Psoas muscle (tissue), 8 donors: ENCODE measurements at places on chromosomes 7 and 10. TPM values are rescaled to one million over a fixed set of nuclear protein-coding genes. Genes with fewer than 3 reads are reported as not detected.

DNA sequence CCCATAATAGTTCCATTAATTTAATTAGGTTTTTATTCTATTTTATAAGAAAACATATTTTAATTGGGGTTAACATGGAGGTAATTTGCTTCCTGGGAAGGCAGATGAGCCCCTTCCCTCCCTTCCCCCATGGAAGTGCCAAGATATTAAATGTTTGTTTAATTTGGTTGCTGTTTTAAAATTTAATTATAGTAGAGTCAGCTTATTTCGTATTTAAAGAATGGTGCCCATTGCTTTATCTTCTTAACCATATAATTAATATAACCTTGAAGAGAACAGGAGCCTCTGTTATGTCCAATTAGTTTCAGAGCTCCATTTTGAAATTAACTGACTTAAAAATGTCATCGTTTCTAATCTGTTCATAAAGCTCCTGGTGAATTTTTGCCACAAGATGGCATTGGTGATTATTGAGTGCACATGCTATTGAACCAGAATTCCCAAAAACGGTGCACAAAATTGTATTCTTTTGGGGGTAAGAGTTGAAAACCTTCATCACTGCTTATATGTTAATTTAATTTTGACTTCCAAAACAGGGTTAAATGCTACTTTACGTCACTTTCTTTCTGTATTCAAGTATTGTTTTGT lies 26.0 kb downstream of the KLHDC10 start:
- no peaks in the 10 kb centered on the region for H3K27me3 ChIP-seq
- H3K4me1 ChIP-seq: no peaks in the 10 kb centered on the region
- H3K36me3 ChIP-seq: no peaks in the 10 kb centered on the region
- H3K4me3 ChIP-seq: no peak overlapping the region
- DNase-seq: no peak

- no peak for DNase-seq
- H3K27ac ChIP-seq: no peak overlapping the region
- H3K4me3 ChIP-seq: no peak overlapping the region
- H3K4me1 ChIP-seq: no peaks in the 10 kb centered on the region
Observed at GRCh38 chr7:137026176-137026500, 157.7 kb downstream of the CHRM2 start.

The HEPACAM2 gene
- total RNA-seq: not detected

The CPA5 gene
- 1.7 TPM for total RNA-seq

DNA sequence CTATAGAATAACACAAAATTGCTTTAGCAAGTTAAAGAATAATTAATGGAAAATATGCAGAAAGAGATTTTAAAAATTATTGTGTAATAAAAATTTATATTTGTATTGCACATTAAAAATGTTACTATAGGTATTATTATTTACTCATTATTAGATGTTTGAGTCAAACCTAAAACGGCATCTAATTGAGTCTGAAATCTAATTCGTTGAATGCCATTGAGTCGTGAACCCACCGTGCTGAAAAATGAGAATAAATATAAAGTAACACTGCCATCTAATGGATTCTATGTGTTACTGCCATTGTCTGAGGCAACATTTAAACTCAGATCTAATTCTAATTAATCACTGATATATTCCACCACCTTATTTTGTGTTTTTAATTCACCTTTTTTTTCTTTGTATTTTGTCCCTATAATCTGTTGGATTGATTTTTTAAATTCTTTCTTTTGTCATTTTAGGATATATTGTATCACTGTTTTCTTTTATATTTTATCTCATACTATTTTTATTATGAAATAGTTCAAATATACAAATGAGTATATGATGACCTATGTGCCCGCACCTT lies 62.2 kb downstream of the SAMD9 start:
- H3K4me1 ChIP-seq: peaks cover 5% of the 10 kb centered on the region
- H3K27me3 ChIP-seq: no peaks in the 10 kb centered on the region
- no peak overlapping the region for H3K27ac ChIP-seq
- DNase-seq: no peak

- no peaks in the 10 kb centered on the region for H3K36me3 ChIP-seq
- H3K4me3 ChIP-seq: no peak overlapping the region
- no peaks in the 10 kb centered on the region for H3K4me1 ChIP-seq
- no peak for DNase-seq
Observed at GRCh38 chr7:112381311-112382091, 68.8 kb upstream of the IFRD1 start.
